Activated naive CD4-positive, alpha-beta T cell treated with anti-CD3 and anti-CD28 coated beads, Interleukin-2, amount 10 ng/mL, durations not matched to agents 7 days and 5 days (primary cell): ENCODE measurements at places on chromosomes 11 and 22.

GRCh38 chr11:44737245-44738085 lies 10.7 kb downstream of the TSPAN18 start:
- DNase-seq: no peak

DNA sequence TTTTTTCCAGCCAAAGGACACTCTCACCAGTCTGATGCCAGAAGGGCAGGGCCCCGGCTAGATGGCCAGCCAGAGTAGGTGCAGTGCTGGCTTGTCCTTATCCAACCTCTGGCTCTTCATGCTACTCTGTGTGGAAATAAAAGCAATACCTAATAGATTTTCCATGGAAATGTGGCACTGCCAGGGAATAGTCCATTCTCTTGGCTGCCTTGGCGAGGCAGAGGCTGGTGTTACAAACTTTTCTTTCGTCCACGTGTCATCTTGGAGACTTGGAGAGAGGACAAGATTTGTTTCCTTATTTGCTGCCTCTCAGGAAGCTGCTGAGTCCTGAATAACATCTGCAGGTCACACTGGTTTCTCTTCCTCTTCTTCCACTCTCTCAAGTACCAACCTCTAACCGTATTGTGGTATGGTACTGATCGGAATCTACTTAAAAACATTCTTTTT lies 17.2 kb upstream of the C1QTNF4 start:
- DNase-seq: no peak

DNA sequence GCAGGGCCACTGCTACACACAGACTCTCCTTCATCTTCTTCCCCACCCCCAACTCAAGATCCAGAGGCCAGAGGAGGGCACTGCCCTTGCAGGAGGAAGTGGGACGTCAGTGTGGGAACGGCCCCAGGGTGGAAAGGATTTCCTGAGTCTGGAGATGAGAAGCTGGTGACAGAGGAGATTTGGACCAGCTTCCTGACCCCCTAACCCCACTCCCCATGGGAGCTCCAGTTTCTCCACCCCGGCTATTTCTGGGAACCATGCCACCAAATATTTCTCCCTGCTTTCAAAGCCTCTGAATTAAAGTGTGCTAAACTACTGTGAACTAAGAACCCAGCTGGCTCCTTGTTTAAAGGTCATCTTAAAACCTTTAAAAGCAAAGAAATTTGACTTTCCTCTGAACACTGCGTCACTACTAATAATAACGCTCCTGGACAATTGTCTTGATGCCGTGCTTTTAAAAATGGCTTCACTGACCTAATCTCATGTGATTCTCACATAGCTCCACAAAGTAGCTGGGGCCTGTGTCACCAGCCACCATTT lies 46.6 kb downstream of the CWC15 start:
- no peak for DNase-seq

DNA sequence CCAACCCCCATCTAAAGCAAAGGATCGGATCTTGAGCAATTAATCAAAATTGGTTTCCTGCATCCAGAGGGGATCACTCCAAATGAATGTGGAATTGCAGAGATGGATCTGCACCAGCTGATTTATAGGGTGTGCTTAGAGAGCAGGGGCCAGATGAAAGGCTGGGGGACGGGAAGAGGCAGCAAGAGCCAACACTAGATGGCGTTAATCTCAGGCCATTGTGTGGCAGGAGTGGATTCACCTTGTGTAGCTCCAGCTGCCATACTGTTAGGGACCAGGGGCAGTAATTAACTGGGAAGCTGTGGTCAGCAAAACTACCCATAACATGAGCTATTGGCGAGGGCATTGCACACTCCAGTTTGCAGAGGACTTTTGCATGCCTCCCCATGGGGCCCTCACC lies 35.6 kb downstream of the SERPINH1 start:
- peak; percentile 29 for DNase-seq

- DNase-seq: peak; percentile 59
Measured at GRCh38 chr11:32052215-32052614, 38.7 kb upstream of the RCN1 start.

GRCh38 chr22:42754658-42755057 lies 34.0 kb upstream of the A4GALT start:
- no peak for DNase-seq

DNA sequence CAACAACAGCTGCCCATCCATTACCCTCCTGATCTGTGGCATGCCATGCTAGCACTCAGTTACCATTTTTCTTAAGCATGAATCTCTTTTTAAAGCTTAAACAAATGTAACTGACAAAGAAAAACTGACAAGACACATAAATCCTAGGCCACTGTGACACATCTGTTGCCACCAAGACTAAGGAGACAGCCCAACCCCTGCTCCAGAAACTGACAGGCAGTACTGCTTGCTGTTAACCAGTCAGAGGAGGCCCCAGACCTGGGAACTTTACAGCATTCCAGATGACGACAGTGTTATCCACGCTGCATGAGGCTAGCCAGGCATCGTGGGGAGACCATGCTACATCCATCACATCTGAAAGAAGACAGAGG lies 33.8 kb downstream of the HIRA start:
- DNase-seq: no peak

- DNase-seq: no peak
Measured at GRCh38 chr11:44400431-44400830, 90.5 kb upstream of the ALX4 start.

DNA sequence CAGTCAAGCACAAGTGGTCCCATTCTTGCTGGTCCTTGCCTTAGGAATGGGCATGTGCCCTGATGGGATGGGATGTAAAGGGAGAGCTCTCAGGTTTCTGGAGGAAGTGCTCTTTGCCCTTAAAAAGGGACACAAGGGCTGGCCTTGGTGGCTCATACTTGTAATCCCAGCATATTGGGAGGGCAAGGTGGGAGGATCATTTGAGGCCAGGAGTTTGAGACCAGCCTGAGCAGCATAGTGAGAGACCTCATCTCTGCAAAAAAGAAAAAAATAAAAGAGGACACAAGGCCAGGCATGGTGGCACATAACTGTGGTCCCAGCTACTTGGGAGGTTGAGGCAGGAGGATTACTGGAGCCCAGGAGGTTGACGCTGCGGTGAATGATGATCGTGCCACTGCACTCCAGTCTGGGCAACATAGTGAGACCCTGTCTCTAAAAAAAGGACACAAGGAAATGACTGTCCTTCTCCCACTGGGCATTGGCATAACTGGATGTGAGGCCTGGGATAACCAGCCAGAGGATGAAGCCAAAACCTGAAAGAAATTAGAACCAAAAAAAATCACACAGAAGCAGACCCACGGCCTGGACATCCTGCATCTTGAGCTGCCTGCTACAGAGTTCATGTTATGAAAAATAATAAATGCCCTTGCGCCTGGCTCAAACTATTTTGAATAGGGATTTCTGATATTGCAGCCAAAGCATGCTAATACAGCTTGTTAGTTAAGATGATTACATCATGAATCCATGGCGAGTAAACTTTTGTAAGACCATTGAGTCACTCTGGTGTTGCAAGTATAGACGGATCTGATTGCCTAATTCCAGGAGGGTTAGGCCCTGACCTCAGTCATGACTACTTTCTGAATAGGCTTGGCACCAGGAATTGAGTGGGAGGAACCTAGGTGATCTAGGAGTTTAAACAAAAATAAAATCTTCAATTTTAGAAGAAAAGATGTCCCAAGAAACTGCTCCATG lies 12.9 kb upstream of the CRKL start:
- DNase-seq: no peak

GRCh38 chr11:64268025-64268892 lies 16.2 kb downstream of the BAD start:
- DNase-seq: no peak

- DNase-seq: no peak
Measured at GRCh38 chr11:108825381-108825780, 160.5 kb downstream of the DDX10 start.

DNA sequence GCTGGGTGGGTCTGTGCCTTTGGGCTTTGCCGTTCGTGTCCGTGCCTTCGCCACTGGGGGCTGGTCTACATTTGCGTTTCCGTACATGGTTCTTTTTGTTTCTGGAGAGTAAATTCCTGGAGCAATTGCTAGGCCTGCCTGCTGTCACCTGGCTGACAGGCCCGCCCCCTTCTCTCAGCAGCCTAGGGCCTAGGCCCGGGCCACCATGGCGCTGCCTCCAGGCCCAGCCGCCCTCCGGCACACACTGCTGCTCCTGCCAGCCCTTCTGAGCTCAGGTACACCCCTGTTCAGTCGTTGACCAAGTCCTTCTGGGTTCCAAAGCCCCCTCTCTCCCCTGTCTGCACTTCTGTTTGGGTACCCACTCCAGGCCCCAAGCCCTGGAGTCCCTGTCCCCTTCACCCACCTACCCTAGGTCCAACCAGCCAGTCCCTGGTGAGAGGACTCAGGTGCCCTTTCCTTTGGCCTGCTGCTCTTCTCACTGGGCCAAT lies 649 bp downstream of the TMEM25 start:
- DNase-seq: no peak

GRCh38 chr22:24208012-24208749 lies 26.9 kb downstream of the SUSD2 start:
- no peak for DNase-seq

DNA sequence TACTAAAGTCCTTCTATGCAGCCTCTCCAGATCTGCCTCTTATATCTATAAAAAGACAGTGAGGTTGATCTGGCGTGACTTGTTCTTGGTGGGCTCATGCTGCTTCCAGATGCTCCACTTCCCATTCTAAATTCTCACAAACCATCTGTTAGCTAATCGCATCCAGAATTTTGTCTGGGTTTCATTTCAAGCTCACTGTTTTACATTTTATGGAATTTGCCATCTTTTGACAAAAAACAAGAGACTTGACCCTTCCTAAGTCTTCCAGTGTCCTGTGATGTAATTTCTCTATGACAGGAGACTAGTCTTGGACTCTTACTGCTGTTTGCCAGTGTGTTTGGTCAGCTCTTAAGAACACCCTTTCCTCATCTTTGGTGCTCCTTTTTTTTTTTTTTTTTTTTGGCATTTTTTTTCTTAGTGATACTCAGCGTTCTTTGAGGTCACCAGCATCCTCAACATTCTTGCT lies 23.0 kb downstream of the CRKL start:
- DNase-seq: no peak

DNA sequence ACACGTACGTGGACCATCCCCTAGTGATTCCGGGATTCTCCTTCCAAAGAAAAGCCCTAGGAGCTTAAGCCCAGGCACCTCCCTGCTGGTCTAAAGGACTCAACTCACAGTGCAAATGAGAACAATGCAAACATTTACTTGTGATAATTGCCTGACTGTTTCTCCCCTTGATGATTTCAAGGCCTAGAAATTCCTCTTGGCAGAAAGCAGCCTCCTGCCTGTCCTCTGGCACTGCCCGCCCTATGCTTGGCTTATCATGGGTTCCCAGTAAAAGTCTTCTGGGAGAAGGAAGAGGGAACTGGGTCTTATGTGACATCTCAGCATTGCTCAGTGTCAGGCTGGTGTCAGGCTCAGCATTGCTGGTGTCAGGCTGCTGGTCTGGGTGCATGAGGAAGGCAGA lies 351.8 kb downstream of the SHANK2 start:
- DNase-seq: no peak

- DNase-seq: no peak
Measured at GRCh38 chr22:48607901-48608662, 1219.6 kb downstream of the BRD1 start.

GRCh38 chr11:30344085-30344484 lies 21.2 kb downstream of the ARL14EP start:
- no peak for DNase-seq

- DNase-seq: peak; percentile 13
Measured at GRCh38 chr11:74680703-74681531, 50.3 kb downstream of the CHRDL2 start.

DNA sequence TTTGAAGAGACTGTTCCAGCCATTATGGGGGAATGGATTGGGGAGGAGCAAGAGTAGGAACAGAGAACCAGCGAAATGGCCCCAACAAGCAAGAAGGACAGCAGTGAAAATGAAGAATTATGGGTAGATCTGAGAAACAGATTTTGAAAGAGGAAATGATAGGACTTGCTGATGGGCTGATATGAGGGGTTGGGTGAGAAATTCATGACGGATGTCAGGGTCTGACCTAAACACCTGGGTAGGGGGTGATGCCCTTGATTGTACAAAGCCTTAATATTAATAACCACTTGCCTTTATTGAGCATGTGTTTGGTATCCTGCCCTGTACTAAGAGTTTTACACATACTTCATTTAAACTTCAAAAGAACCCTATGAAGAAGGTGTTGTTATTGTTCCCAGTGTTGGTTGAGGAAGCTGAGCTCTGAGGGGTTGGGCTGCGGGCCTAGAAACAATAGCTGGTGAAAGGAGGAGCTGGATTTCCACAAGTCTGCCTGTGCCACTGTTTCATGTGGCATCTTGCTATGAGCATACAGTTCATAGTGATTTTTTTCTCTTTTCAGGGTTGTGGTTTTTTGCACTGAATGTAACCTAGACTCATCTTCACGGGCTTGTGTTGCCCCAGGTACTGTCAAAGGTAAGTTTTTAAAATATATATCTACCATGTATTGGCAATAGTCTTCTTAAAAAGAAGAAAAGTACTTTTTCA lies 61.1 kb upstream of the TNRC6B start:
- peak; percentile 73 for DNase-seq

DNA sequence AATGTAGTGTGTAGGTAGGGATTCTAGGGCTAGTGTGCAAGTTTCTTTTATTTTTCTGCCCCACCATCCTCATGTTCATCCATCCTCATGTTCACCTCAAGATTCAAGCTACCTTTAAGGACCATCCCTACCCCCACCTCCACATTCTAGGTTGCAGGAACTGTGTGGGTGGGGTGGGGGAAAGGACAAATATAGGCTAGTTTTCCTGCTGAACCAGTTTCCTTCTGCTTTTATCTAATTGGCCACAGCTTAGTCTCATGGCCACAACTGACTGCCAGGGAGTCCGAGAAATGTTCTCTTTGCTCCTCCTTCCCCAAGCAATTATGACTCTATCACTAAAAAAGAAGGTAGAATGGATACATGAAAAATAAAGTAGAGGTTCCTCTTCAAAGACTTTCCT lies 179.0 kb upstream of the LARGE1 start:
- no peak for DNase-seq

- no peak for DNase-seq
Measured at GRCh38 chr11:26985943-26986342, 8.0 kb upstream of the FIBIN start.

DNA sequence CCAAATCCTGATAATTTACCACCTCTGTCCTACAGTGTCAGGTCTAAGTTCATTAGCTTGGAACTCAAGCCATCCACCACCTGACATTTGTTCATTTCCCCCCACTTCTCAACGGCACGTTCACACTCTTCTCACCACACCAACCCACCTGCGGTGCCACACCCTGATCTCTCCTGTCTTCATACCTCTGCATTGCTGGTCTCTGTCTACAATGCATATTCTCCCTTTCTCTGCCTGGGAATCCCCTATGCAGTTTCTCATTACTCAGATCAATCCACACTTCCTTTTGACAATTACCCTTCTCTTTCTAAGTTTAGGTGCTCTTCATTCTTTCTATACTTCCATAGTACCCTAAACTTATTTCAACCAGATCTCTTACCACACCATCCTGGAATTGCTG lies 20.4 kb upstream of the EMSY start:
- DNase-seq: no peak

- DNase-seq: no peak
Measured at GRCh38 chr11:14673824-14674405, 30.3 kb downstream of the PDE3B start.

GRCh38 chr11:46308631-46309419 lies 31.4 kb downstream of the CREB3L1 start:
- DNase-seq: peak; percentile 78
